ENCODE measurements at places on chromosomes 7 and 10. TPM values are rescaled to one million over a fixed set of nuclear protein-coding genes. Genes with fewer than 3 reads are reported as not detected.

Gene WDR86
- 9.7 TPM for total RNA-seq

DNA sequence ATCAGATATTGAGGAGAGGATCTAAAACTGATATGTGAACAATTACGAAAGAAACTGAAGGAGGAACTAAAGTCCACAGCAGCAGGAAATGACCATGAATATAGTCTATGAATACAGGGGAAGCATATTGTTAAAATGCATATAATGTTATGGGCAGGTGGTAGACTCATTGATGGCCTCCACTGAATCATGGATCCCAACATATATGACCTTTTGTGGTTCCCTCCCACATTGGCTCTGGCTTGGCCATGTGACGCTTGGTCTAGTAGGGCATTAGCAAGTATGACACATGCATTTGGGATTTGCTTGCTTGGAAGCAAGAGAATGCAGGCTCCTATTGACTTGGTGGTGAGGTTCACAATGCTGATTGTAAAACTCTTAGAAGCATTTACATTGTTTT lies 55.2 kb upstream of the RAB18 start:
- no peak overlapping the region for H3K27ac ChIP-seq
- no peaks in the 10 kb centered on the region for H3K36me3 ChIP-seq
- H3K4me3 ChIP-seq = no peak overlapping the region
- H3K4me1 ChIP-seq = peaks cover 26% of the 10 kb centered on the region
- H3K27me3 ChIP-seq = no peaks in the 10 kb centered on the region

GRCh38 chr10:86443069-86443468 lies 76.5 kb upstream of the GRID1 start:
- H3K4me3 ChIP-seq = no peak overlapping the region
- H3K27ac ChIP-seq = peak overlapping the region; percentile 11
- H3K27me3 ChIP-seq = no peaks in the 10 kb centered on the region
- DNase-seq = no peak

Gene JAKMIP3
- total RNA-seq = 0.22 TPM

- peaks cover 4% of the 10 kb centered on the region for H3K27me3 ChIP-seq
- no peaks in the 10 kb centered on the region for H3K4me1 ChIP-seq
- H3K36me3 ChIP-seq = no peaks in the 10 kb centered on the region
- H3K4me3 ChIP-seq = no peak overlapping the region
- DNase-seq = no peak
Measured at GRCh38 chr10:48455055-48455391, 148.5 kb downstream of the MAPK8 start.

- no peak overlapping the region for H3K4me3 ChIP-seq
- H3K4me1 ChIP-seq = peaks cover 4% of the 10 kb centered on the region
- H3K36me3 ChIP-seq = no peaks in the 10 kb centered on the region
- H3K27ac ChIP-seq = no peak overlapping the region
Measured at GRCh38 chr7:102261451-102261850, 25.2 kb upstream of the SH2B2 start.

GRCh38 chr10:43863859-43864591 lies 215.3 kb upstream of the ZNF32 start:
- peaks cover 4% of the 10 kb centered on the region for H3K36me3 ChIP-seq
- peaks cover 12% of the 10 kb centered on the region for H3K27me3 ChIP-seq
- H3K27ac ChIP-seq = no peak overlapping the region
- peaks cover 7% of the 10 kb centered on the region for H3K4me1 ChIP-seq
- no peak overlapping the region for H3K4me3 ChIP-seq

GRCh38 chr7:158837790-158838637 lies 8.7 kb upstream of the ESYT2 start:
- H3K4me1 ChIP-seq = peaks cover 13% of the 10 kb centered on the region

DNA sequence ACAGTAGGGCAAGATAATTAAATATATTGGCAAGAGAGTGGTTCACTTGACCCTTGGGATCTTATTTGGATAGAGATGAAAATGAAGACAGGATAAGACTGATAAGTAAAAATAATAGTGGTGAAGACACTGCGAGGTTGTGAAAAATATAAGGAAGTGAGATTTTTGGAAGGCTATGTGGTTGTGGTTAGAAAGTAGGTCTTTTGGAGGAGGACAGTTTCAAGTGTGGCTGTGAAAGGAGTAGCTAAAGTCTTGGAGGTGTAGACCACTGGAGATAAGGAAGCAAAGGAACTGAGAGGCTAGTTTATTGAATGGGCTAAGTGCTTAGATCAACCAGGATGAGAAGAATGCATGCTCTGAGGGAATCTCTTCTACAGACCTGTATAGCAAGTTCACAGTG lies 11.2 kb downstream of the MIOS start:
- H3K4me3 ChIP-seq = no peak overlapping the region
- peaks cover 6% of the 10 kb centered on the region for H3K4me1 ChIP-seq
- no peaks in the 10 kb centered on the region for H3K36me3 ChIP-seq
- H3K27me3 ChIP-seq = no peaks in the 10 kb centered on the region
- no peak overlapping the region for H3K27ac ChIP-seq

DNA sequence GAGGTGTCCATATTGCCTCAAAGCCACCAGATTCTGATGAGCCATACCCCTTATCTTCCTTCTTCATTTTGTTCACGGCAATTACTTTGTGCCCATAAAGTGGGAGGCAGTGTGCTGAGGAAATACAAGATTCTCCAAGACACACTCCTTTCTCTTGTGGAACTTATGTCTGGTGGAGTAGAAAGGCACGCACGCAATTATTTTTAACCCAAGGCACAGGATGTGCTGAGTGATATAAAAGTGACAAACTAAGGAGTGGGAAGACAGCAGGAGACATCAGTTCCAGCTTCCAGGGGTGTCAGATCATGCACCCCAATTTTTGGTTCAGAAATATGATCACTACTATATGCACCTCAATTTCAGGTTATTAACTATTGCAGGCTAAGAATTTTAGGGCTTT lies 94.7 kb upstream of the PDCD4 start:
- H3K4me3 ChIP-seq = no peak overlapping the region
- H3K27ac ChIP-seq = no peak overlapping the region
- DNase-seq = no peak
- H3K36me3 ChIP-seq = peaks cover 2% of the 10 kb centered on the region

Gene GRID1
- not detected for total RNA-seq

GRCh38 chr7:84017651-84018050 lies 176.9 kb downstream of the SEMA3A start:
- no peaks in the 10 kb centered on the region for H3K27me3 ChIP-seq
- H3K4me1 ChIP-seq = no peaks in the 10 kb centered on the region

Gene CUEDC2
- 27.4 TPM for total RNA-seq

DNA sequence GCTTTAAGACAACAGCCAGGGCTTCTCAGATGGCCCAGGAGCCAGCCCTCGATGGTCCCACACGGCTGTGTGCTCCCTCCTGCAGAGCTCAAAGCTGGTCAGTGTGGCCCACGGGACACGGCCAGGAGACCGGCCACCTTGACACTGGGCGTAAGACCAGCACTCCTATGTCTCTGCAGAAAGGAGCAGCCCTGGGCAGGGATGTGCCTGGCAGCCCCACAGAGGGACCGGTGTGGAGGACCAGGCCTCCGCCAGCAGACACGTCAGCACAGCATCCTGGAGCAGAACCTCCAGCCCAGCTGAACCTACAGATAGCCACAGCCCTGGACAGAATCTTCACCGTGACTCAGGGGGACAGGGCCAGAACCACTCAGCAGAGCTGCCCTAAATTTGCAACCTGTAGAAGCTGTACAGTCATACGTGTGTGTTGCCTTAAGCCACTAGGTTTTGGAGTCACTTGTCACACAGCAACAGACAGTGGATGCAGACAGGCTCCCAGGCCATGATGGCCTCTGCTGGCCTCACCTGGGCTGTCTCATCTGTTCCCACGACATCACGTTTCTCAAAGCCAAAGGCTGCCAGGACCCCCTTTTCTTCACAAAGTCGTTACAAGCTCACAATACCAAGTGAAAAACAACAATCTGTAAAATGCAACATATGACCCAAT lies 132.4 kb downstream of the DIP2C start:
- H3K27ac ChIP-seq = peak overlapping the region; percentile 53
- H3K4me3 ChIP-seq = peak overlapping the region; percentile 12
- no peaks in the 10 kb centered on the region for H3K36me3 ChIP-seq
- peaks cover 19% of the 10 kb centered on the region for H3K4me1 ChIP-seq

- H3K36me3 ChIP-seq = peaks cover 9% of the 10 kb centered on the region
- no peak for DNase-seq
- H3K27me3 ChIP-seq = no peaks in the 10 kb centered on the region
- H3K4me1 ChIP-seq = peaks cover 15% of the 10 kb centered on the region
- H3K27ac ChIP-seq = no peak overlapping the region
- H3K4me3 ChIP-seq = no peak overlapping the region
Measured at GRCh38 chr10:59839576-59839975, 66.8 kb downstream of the CCDC6 start.

- H3K27me3 ChIP-seq = peaks cover 5% of the 10 kb centered on the region
- H3K27ac ChIP-seq = no peak overlapping the region
- no peaks in the 10 kb centered on the region for H3K36me3 ChIP-seq
- no peak for DNase-seq
- H3K4me1 ChIP-seq = peaks cover 3% of the 10 kb centered on the region
Measured at GRCh38 chr10:127399668-127400067, 149.4 kb upstream of the NPS start.

DNA sequence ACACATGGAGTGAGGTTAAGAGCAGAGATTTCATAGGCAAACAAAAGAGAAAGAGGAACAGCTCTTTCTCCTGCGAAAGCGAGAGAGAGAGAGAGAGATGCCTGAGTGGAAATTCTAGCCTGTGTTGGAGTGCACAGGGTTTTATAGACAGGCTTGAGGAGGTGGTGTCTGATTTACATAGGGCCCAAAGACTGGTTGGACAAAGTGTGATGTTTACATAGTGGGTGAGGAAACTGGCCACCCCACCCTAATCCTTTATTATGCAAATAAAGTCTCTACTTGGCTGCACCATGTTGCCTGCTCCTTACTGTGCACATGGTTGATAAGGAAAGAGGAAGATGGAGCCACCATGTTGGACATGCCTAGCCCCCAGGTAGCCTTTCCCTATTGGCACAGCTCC lies 967.8 kb upstream of the SORCS1 start:
- DNase-seq = no peak
- H3K4me3 ChIP-seq = no peak overlapping the region
- no peak overlapping the region for H3K27ac ChIP-seq

DNA sequence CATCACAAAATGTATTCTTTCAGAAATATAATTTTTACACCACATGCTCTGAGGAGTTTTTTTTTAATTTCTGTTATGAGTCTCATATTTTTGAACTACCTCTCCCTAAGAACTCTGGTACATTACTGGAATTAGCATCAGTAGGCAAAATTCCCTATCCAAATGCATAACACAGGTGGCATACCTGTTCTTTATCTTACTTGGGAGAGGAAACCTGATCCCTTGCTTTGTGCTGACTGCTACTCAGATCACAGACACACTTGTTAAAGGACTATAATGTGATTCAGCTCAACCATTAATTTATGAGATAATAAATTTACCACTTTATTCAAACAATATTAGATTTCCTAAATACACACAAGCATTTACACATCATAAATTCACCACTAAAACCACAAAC lies 617.2 kb downstream of the GRM8 start:
- no peak for DNase-seq
- no peak overlapping the region for H3K27ac ChIP-seq
- H3K36me3 ChIP-seq = no peaks in the 10 kb centered on the region
- H3K4me3 ChIP-seq = no peak overlapping the region

DNA sequence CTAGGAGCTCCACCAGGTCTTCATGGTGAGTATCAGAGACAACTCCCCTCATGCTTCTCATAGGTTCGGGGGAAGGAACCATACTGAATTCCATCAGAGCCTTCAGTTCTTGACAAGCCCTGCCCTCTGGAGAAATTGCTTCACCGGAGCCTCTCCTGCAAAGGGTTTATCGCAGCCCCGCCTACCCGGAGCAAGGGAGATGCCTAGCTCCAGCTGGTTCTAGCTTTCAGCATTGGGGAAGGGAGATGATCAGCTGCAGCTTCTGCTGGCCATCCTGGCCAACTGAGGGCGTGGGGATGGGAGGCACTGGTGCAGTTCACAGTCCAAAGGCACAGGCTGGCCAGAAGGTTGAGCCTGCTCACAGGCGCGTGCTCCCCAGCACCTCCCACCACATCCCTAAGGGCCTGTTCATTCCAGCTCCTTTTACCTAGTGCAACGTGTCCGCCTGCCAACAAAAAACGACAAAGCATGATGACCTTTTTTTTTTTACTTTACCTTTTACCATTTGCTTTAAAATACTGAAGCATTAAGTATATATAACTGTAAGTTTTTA lies 31.2 kb downstream of the LANCL2 start:
- H3K4me1 ChIP-seq = no peaks in the 10 kb centered on the region
- H3K27ac ChIP-seq = no peak overlapping the region
- H3K27me3 ChIP-seq = no peaks in the 10 kb centered on the region
- H3K4me3 ChIP-seq = no peak overlapping the region

DNA sequence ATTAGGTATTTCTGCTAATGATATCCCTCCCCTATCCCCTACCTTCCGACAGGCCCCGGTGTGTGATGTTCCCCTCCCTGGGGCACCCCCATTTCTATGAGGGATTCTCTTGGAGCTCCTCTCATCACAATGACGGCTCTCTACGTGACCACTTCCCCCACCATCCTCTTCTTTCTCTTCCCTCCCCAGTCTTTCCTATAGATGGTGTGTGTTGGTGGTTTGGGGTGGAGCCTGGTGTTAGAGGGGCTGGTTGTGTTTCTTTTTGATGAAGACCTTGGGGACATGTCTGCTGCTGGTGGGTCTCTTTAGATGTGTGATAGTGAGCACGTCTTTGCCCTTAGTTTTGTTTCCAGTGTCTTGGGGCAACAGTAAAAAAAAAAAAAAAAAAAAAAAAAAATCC lies 28.6 kb downstream of the RPS24 start:
- no peak overlapping the region for H3K27ac ChIP-seq
- peaks cover 4% of the 10 kb centered on the region for H3K36me3 ChIP-seq
- no peak for DNase-seq
- peaks cover 24% of the 10 kb centered on the region for H3K27me3 ChIP-seq
- H3K4me3 ChIP-seq = no peak overlapping the region

Gene PNLIPRP1
- not detected for total RNA-seq

DNA sequence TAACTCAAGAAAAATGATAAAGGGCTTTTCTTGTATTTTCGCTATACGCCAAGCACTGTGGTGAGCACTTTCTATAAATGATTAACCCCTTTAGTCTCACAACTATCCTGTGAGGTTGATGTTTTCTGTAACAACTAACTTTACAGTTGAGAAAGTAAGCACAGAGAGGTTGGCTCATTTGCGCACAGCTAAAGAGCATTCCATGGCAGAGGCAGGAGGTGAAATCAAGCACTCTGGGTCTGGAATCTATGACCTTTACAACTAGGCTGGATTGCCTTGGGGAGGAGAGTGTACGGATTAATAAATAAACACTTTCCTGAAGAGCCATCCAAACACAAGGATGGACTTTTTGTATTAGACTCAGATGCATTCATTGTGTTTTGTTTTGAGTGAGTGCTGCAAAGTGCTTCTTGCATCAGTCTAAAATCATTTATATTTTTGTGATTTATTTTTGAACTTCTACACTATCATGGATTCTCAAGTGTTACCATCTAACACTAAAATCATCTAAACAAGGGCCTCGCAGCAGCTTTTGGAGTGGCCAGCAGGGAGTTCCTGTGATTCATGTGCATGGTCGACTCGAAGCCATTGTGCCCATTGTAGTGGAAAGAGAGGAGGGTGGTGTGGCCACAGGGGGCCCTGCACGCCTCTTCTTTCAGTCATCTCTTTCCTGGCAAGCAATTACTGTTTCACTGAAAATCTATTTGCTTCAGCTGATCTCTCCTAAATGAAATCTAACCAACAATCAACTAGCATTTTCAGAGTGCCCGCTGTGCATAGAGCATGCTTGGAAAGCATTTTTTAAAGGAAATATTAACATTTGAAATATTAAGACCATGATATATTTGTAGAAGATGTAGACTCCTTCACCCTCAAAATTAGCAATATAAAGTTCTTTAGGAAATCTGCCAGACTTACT lies 633.4 kb upstream of the COBL start:
- no peak for DNase-seq
- H3K27me3 ChIP-seq = no peaks in the 10 kb centered on the region
- no peaks in the 10 kb centered on the region for H3K4me1 ChIP-seq
- H3K36me3 ChIP-seq = no peaks in the 10 kb centered on the region

Measured in T-helper 17 cell (primary cell).